ENCODE measurements at places on chromosomes 2 and 18. TPM values are rescaled to one million over a fixed set of nuclear protein-coding genes. Genes with fewer than 3 reads are reported as not detected.

Gene RNU2-63P
- 33.0 TPM for total RNA-seq

Gene NPHP1
- not detected for total RNA-seq

GRCh38 chr18:68837665-68838451, 40.0 kb downstream of the CCDC102B start:
- H3K4me1 ChIP-seq = no peaks in the 10 kb centered on the region
- H3K27me3 ChIP-seq = no peaks in the 10 kb centered on the region
- no peak overlapping the region for H3K27ac ChIP-seq
- H3K36me3 ChIP-seq = no peaks in the 10 kb centered on the region
- no peak overlapping the region for H3K4me3 ChIP-seq
- DNase-seq = no peak

GRCh38 chr2:194332799-194333490, 1324.1 kb upstream of the SLC39A10 start:
- DNase-seq = no peak
- H3K4me1 ChIP-seq = no peaks in the 10 kb centered on the region
- H3K4me3 ChIP-seq = no peak overlapping the region
- no peaks in the 10 kb centered on the region for H3K27me3 ChIP-seq

GRCh38 chr18:59387687-59388565, 28.9 kb upstream of the LMAN1 start:
- H3K4me1 ChIP-seq = no peaks in the 10 kb centered on the region
- no peak overlapping the region for H3K4me3 ChIP-seq
- no peaks in the 10 kb centered on the region for H3K36me3 ChIP-seq
- no peak overlapping the region for H3K27ac ChIP-seq

- H3K4me1 ChIP-seq = no peaks in the 10 kb centered on the region
- H3K4me3 ChIP-seq = no peak overlapping the region
- H3K27me3 ChIP-seq = peaks cover 10% of the 10 kb centered on the region
- no peak for DNase-seq
Measured at GRCh38 chr2:95009412-95009811, 16.1 kb upstream of the MAL start.

DNA sequence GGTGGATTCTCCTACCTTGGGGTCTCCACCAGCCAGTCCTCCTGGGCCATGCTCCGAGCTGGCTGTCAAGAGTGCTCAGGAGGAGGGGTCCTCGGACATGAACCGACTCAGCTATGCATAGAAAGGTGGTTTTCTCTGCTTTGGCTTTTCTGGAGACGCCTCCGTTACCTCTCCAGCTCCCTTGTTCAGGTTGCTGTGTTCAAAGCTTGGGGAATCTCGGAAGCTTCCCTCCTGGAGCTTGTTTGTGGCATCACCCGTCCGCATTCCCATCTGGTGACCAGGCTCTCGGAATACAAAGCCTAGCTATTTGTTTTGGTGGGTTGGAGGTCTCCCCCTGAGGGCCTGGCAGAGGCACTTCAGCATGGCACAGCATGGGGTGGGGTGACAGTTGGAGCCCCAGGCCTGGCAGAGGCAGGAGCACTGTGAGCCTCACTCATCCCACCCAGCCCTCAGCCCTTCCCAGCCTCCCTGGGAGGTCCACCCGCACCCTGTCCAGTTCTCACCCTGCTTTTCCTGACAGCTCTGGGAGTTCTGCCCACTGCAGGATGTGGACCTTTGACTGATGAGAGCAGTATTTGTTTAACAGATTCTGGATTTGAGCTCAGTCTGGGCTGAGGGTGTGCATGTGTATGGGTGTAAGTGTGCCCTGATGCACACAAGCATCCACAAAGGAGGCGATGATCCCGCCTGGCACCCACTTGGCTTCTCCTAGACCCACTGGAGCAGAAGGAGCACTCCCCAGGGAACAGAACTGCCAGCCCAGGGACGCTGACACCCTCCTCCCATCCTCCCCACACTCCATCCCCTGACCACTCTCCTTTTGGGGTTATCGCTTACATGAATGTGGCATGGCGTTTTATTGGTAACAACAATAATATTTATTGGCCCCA, 107.3 kb upstream of the HS6ST1 start:
- H3K36me3 ChIP-seq = no peaks in the 10 kb centered on the region
- DNase-seq = no peak

DNA sequence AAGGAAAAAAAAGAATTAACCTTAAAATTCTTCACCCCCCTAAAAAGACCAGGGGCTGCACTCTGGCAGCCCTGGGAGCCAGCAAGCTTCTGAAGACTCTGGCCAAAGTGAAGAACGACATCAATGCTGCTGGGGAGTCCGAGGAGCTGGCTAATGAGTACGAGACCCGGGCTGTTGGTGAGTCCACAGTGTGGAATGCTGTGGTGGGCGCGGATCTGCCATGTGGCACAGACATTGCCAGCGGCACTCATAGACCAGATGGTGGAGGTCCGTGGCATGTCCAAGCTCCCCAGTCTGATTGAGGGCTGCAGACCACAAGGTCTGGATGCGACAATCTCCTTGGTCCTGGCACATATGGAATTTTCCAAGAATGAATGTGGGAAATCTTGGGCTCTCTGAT, 47.4 kb downstream of the TRPM8 start:
- H3K36me3 ChIP-seq = no peaks in the 10 kb centered on the region
- no peak overlapping the region for H3K27ac ChIP-seq
- no peak overlapping the region for H3K4me3 ChIP-seq

DNA sequence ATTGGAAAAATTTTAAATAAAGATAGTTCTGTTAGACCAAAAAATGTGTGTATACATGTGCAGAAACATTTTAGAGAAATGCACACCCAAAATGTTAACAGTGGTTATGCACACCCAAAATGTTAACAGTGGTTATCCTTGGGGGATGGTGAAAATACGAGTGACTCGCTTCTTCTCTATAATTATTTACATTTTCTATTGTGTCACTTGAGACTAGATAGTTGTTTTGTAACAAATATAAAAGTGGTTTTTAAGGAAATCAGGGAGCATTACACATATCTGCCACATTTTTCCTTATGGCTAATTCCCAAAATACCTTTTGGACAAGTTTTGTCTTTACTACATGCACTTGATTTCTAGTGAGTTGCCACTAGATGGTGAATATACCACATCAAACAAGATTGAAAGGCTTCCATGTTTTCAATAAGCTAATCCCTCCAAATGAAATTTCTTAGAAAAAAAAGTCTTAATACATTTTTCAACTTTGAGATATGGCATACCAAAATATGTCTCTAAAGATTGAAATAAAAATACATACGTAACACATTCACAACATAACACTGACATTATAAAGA, 9.0 kb upstream of the HIBCH start:
- H3K4me1 ChIP-seq = peaks cover 3% of the 10 kb centered on the region
- H3K27ac ChIP-seq = no peak overlapping the region
- H3K36me3 ChIP-seq = no peaks in the 10 kb centered on the region
- no peak overlapping the region for H3K4me3 ChIP-seq

DNA sequence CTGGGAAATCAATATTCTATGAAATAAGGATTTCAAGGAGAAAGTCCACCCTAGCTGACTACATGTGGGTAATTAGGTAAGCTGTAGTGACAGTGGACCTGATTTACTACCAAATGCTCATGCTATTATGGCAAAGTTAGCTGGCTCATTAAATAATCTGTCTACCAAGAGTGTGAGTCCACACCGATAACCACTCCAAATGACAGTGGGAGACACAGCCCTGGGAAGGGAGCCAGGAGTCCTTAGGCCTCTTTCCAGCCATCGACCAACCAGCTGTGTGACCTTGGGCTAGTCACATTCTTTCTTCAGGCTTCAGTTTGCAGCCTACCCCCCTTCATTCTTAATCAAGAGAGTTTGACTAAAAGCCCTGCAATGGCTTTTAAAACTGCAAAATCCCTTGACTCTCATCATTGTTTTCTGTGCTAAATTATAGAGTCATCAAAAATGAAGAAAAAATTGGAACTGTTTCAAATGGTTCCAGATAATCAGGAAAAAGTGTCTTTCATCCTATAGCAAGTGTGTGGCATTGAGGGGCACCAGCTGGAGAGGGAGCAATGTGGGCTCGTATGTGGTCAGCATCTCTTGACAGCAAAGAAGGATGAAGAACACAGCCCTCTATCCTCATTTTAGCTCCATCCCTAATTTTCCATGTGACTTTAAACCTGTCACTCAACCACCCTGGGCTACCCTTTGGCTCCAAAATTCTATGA, 45.6 kb upstream of the SLC14A2 start:
- H3K4me3 ChIP-seq = no peak overlapping the region
- H3K4me1 ChIP-seq = no peaks in the 10 kb centered on the region
- no peak for DNase-seq
- H3K36me3 ChIP-seq = no peaks in the 10 kb centered on the region

DNA sequence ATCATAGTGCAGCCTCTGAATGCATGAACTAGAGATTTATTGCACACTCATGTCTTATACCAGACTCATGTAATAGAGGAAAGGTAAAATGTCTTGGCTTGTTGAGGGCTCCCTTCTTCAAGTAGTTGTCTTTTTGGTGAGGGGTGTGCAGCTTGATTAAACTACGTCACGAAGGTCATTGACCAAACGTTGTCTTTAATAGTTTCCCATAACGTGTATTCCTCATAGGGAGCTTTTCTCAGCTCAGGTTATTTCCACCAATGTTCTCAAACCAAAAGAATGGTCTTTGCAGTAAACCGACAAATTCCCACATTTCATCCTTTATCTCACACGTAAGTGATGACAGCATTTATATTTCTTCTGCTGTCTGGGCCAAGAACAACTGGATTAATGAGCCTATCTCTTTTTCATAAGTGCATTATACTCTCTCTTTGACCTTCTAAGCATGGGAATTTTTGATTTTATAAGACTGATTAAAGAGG, 547.7 kb upstream of the ZEB2 start:
- no peak for DNase-seq
- H3K4me3 ChIP-seq = no peak overlapping the region
- no peak overlapping the region for H3K27ac ChIP-seq

Data from K562 (cell line).